ENCODE measurements at places on chromosomes 3 and 15. TPM values are rescaled to one million over a fixed set of nuclear protein-coding genes. Genes with fewer than 3 reads are reported as not detected.

The SLC28A1 gene
- not detected for total RNA-seq

The GABRA5 gene
- total RNA-seq: not detected

The TLE3 gene
- 16.5 TPM for total RNA-seq

The ARPP21 gene
- not detected for total RNA-seq

The ADGRG7 gene
- total RNA-seq: not detected

The PTX3 gene
- total RNA-seq: 464 TPM

The LRRN1 gene
- 0.33 TPM for total RNA-seq

Measured in fibroblast of lung (primary cell).